ENCODE measurements at places on chromosomes 6 and 20. TPM values are rescaled to one million over a fixed set of nuclear protein-coding genes. Genes with fewer than 3 reads are reported as not detected.

The SLC12A5 gene
- total RNA-seq = not detected

The HLA-G gene
- not detected for total RNA-seq

The CFB gene
- 185 TPM for total RNA-seq

The PTPRK gene
- total RNA-seq = 172 TPM

The PFDN4 gene
- 49.8 TPM for total RNA-seq

The NNAT gene
- 9.3 TPM for total RNA-seq

DNA sequence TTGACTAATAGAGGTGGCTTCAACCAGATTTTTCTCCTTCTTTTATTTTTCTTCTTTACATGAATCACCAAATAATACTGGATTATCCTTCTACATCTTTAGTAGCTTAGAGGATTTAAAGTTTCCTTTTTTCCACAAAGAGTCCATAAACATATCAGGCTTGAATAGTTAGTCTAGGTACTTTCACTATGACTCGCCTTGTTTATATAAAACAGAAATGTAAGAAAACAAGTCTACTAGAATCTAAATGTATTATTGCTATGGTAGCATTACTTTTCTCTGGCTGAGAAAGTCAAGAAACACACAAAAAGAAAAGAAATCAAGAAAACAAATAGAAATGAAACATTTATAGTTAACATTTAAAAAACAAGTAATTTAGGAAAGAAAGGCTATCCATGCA is 215.2 kb downstream of the PTPRK start:
- H3K4me3 ChIP-seq = no peak overlapping the region
- no peak overlapping the region for H3K27ac ChIP-seq
- no peaks in the 10 kb centered on the region for H3K27me3 ChIP-seq

GRCh38 chr6:38815250-38815649 is 100.1 kb downstream of the DNAH8 start:
- DNase-seq = no peak
- no peaks in the 10 kb centered on the region for H3K27me3 ChIP-seq
- no peak overlapping the region for H3K4me3 ChIP-seq
- H3K27ac ChIP-seq = no peak overlapping the region

GRCh38 chr6:157283330-157283898 is 39.9 kb downstream of the TMEM242 start:
- H3K36me3 ChIP-seq = peaks cover 6% of the 10 kb centered on the region
- H3K27ac ChIP-seq = no peak overlapping the region
- H3K4me1 ChIP-seq = peaks cover under 1% of the 10 kb centered on the region
- no peak overlapping the region for H3K4me3 ChIP-seq
- no peaks in the 10 kb centered on the region for H3K27me3 ChIP-seq

- H3K4me1 ChIP-seq = peaks cover 97% of the 10 kb centered on the region
- no peaks in the 10 kb centered on the region for H3K27me3 ChIP-seq
- H3K27ac ChIP-seq = peak overlapping the region; percentile 82
- H3K4me3 ChIP-seq = peak overlapping the region; percentile 70
- peaks cover 14% of the 10 kb centered on the region for H3K36me3 ChIP-seq
- DNase-seq = peak; percentile 89
Observed at GRCh38 chr20:62365814-62366369, 1.2 kb downstream of the LAMA5 start.

- H3K4me3 ChIP-seq = peak overlapping the region; percentile 8
- no peaks in the 10 kb centered on the region for H3K27me3 ChIP-seq
- H3K36me3 ChIP-seq = peaks cover 38% of the 10 kb centered on the region
- peak; percentile 53 for DNase-seq
- H3K4me1 ChIP-seq = peaks cover 16% of the 10 kb centered on the region
- peak overlapping the region; percentile 52 for H3K27ac ChIP-seq
Observed at GRCh38 chr20:6008254-6008653, 45.6 kb downstream of the LRRN4 start.

DNA sequence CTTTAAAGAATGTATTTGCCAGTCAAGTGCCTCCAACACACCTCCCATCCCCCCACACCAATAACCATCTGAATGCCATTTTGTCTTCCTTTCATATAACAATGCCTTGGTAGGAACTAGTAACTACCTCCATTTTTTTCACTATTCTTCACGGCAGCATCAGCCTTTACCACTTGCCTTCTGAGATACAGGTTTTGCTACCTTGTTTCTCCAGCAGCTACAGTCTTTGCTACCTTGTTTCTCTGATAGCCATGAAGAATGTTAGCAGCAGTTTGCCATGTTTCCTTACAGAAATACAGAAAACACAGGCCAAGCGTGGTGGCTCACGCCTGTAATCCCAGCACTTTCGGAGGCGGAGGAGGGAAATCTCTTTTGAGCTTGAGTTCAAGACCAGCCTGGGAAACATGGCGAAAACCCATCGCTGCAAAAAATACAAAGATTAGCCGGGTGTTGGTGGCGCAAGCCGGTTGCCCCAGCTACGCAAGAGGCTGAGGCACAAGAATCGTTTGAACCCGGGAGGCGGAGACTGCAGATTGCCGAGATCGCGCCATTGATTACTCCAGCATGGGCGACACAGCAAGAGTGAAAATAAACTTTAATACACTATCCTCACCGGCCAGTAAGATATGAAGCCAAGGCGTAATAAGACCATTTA is 100.9 kb downstream of the HFE start:
- peak overlapping the region; percentile 55 for H3K4me3 ChIP-seq
- peak overlapping the region; percentile 92 for H3K27ac ChIP-seq
- no peak for DNase-seq

GRCh38 chr6:22271081-22271480 is 25.8 kb downstream of the PRL start:
- peaks cover 5% of the 10 kb centered on the region for H3K4me1 ChIP-seq
- H3K36me3 ChIP-seq = no peaks in the 10 kb centered on the region
- no peaks in the 10 kb centered on the region for H3K27me3 ChIP-seq

- no peaks in the 10 kb centered on the region for H3K27me3 ChIP-seq
- H3K27ac ChIP-seq = no peak overlapping the region
- H3K4me3 ChIP-seq = no peak overlapping the region
- no peak for DNase-seq
- H3K4me1 ChIP-seq = no peaks in the 10 kb centered on the region
Observed at GRCh38 chr6:36252005-36252404, 17.9 kb upstream of the PNPLA1 start.

DNA sequence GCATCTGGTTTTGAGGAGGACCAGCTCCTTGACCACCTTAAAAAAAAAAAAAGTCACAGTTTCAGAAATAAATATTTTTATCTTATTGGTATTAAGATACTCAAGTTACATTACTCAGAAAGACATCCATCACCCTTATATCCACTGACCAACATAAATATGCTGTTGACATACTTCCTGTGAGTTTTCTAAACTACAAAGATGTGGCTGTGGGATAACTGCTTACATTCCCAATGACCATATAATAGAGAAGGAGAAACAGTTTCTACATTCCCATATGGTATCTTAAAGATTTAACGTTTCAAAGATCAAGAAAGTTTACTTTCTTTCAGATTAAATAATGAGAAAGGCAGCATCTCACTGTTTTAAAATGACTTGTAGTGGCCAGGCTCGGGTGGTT is 46.3 kb downstream of the TP53INP2 start:
- H3K4me1 ChIP-seq = no peaks in the 10 kb centered on the region
- H3K27me3 ChIP-seq = no peaks in the 10 kb centered on the region
- no peak overlapping the region for H3K27ac ChIP-seq
- no peak overlapping the region for H3K4me3 ChIP-seq
- no peak for DNase-seq

DNA sequence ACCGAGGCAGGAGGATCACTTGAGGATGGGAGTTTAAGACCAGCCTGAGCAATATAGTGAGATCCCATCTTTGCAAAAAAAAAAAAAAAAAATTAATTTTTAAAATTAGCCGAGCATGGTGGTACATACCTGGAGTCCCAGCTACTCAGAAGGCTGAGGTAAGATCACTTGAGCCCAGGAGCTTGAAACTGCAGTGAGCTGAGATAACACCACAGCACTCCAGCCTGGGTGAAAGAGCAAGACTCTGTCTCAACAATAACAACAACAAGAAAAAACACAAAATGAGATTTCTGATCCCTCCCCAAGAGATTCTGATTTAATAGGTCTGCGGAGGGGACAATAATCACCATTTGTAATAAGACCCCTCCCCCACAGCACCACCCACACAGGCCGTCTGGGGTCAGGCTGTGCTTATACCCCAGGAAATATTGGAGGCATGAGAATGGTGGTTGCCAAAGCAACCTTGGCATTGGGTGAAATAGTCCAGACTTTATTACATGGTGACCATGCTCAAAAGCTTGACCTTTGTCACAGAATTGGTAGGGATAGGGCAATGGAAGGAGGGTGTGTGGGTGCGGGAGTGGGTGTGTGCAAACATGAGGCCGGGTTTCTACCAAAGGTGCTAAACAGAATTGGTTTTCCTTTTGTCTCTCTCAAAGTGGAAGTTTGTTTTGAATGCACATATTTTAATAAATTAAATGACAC is 24.4 kb upstream of the ADTRP start:
- H3K4me1 ChIP-seq = peaks cover 4% of the 10 kb centered on the region
- no peak overlapping the region for H3K27ac ChIP-seq
- no peaks in the 10 kb centered on the region for H3K36me3 ChIP-seq
- no peak overlapping the region for H3K4me3 ChIP-seq
- H3K27me3 ChIP-seq = no peaks in the 10 kb centered on the region

DNA sequence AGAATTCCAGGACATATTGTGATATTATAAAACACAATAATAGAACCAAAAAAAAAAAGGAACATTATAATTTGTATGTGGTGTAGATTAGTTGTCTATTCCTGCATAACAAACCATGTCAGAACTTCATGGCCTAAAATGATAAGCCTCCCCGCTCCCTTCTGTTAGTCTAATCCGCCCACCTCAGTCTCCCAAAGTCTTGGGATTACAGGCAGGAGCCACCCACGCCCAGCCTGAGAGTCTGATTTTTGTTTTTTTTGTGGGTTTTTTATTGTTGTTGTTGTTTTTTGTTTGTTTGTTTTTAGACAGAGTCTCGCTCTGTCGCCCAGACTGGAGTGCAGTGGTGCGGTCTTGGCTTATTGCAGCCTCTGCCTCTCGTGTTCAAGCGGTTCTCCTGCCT is 61.1 kb upstream of the C20orf144 start:
- no peak for DNase-seq
- no peaks in the 10 kb centered on the region for H3K36me3 ChIP-seq
- H3K4me1 ChIP-seq = no peaks in the 10 kb centered on the region
- no peak overlapping the region for H3K4me3 ChIP-seq

DNA sequence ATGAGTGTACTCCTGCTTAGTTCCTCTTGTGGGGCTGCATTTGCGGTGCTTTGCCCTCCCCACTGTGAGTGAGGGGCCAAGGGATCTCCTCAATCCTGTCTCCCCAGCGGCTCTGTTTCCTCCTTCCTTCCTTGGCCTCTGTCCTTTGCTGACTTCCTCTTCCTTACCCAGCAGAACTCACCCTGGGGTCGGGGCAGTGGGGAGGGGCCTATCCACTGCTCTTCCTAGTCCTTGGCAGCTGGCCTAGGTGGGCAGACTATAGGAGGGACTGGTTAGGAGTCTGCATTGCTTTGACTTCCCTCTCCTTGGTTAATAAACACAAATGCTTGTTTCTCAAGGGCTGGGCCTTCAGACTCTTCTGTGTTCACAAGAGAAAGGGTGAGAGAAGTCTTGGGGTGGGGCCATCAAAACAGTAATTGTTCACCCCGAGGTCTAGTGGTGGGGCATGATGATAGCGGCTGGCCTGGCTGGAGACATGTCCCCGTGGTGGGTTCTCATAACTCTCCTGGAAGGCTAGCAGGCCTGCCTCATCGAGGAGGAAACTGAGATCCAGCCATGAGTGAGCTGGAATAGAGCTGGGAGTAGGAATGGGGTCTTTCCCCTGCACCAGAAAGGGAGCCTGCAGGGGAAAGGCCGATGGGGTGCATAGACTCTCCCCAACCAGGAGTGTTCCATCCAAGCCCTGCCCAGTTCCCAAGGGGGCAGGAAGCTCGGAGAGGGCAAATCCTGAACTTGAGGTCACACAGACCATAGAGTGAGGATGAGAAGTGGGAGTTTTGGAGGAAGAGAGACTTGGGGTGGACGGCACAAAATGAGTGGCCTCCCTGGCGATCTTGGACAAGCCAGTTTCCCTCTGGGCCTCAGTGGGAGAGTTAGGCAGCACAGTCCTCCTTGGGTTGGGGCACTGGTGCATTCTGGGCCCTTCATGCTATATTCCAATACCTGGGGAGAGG is 12.7 kb downstream of the FAM110A start:
- no peaks in the 10 kb centered on the region for H3K36me3 ChIP-seq
- peaks cover 47% of the 10 kb centered on the region for H3K4me1 ChIP-seq
- no peak overlapping the region for H3K27ac ChIP-seq
- DNase-seq = no peak
- H3K27me3 ChIP-seq = no peaks in the 10 kb centered on the region
- H3K4me3 ChIP-seq = no peak overlapping the region

DNA sequence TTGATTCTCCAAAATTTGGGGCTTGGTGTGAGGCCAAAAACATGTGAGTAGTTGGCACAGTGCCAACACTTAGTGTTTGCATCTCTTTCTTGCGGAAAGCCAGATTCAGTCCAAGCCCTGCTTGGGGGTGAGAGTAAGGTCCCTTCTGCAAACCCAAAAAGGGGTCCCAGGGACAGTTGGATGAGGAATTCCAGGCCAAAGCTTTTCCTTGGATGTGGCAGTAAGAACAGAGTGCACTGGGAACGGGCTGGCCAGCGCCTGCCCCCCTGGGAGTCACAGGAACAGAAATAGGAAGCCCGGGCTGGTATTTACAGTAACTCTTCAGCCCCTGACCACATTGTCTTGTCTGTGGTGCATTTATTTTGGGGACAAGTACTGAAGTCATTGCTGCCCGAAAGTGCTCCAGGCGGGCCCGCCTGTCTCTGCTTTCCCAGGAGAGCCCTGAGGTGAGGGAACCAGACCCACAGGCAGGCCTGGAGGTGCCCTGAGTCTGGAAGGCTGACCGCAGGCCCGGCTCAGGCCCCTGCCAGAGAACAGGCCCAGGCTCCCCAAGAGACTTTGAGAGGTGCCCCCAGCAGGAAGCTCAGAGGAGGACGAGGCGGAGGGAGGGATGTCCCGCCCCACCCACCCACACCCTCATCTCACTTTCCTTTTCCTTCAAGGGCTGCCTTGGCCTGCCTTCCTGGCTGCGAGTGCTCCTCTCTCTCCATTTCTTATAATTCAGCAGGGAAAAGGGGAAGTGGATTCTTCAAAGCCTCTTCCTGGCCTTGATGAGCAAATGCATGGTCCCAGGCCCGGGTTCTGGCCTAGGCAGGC is 218.4 kb downstream of the MAFB start:
- H3K4me1 ChIP-seq = no peaks in the 10 kb centered on the region
- H3K4me3 ChIP-seq = no peak overlapping the region
- peak overlapping the region; percentile 17 for H3K27ac ChIP-seq
- H3K36me3 ChIP-seq = no peaks in the 10 kb centered on the region

DNA sequence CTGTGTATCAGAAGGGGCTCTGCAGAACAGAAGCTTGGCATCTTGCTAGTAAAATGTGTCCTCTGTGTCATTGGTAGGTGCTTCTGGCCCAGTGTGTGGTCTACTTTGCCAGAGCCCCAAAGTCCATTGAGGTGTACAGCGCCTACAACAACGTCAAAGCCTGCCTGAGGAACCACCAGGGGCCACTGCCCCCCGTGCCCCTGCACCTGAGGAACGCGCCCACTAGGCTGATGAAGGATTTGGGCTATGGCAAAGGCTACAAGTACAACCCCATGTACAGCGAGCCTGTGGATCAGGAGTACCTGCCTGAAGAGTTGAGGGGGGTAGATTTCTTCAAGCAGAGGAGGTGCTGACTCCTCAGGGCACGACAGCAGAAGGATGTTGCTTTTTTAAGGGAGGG is 19.7 kb downstream of the WRNIP1 start:
- H3K4me3 ChIP-seq = no peak overlapping the region
- H3K36me3 ChIP-seq = peaks cover 73% of the 10 kb centered on the region
- no peak for DNase-seq
- peaks cover 19% of the 10 kb centered on the region for H3K4me1 ChIP-seq

- H3K27ac ChIP-seq = peak overlapping the region; percentile 84
- peaks cover 96% of the 10 kb centered on the region for H3K4me1 ChIP-seq
- no peaks in the 10 kb centered on the region for H3K27me3 ChIP-seq
- H3K36me3 ChIP-seq = peaks cover 74% of the 10 kb centered on the region
- no peak for DNase-seq
- H3K4me3 ChIP-seq = no peak overlapping the region
Observed at GRCh38 chr20:57396984-57397692, 5.9 kb downstream of the RBM38 start.
